ENCODE measurements at places on chromosomes 1 and 21.

- DNase-seq: no peak
Observed at GRCh38 chr1:165549973-165550372, 6.2 kb downstream of the LRRC52 start.

- DNase-seq: no peak
Observed at GRCh38 chr1:39866767-39867166, 16.5 kb downstream of the TRIT1 start.

DNA sequence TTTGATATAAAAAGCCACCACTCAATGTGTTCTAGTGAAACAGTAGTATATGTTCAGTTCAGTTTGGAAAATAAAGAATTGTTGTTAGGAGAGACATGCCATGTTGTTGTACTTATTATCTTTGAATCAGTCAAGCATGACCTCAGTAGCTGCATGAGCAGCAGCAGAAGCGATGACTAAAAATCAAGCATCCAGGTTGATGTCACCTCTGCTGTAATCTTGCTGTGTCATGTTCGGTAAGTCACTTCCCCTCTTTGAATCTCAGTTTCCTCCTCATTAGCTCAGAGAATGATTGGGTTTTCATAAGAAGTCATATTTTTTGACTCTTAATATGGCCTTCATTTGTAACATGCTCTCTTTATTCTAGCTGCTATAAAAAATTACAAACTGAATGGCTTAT, 428.4 kb upstream of the B3GALT2 start:
- DNase-seq: no peak

DNA sequence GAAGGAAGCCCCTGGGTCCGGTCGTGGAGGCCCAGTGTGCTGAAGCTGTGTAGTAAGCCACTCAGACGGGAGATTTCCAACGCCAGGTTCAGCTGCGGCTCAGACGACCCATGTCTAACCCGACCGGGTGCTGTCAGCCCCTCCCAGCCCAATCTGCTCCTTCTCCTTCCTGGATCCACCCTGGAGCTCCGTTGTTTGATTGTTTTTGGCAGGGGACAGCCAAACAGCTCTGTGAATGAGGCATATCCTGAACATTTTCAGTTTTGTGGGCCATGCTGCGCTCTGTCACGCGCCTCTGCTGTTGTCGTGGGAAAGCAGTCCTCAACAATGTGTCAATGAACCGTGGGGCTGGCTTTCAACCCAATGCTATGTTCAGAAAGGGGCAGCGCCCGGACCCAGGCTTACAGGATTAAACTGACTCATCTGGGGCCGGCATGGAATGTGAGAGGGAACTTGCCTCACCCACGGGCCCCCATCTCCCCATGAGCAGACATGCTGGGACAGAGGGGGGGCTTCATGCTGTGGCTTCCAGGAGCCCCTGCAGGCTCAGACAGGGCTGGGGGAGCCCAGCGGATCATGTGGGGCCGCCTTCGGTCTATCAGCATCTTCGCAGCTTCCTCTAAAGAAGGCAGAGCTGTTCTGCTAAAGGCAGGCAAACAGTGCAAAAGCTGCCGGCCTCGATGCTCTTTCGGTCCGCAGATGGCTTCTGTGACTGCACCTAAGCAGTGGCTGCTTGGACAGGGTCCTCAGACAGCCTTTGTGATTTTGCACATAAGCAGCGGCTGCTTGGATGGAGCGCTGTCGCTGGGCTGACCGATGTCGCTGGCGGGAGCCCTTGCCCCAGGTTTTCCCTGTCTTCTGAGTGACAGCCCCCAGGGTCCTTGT, 101.7 kb downstream of the RIPK4 start:
- no peak for DNase-seq

- no peak for DNase-seq
Observed at GRCh38 chr1:170594066-170594626, 62.2 kb downstream of the GORAB start.

- DNase-seq: no peak
Observed at GRCh38 chr1:113211467-113211866, 138.5 kb downstream of the LRIG2 start.

- no peak for DNase-seq
Observed at GRCh38 chr1:52179073-52179472, 37.2 kb downstream of the ZFYVE9 start.

DNA sequence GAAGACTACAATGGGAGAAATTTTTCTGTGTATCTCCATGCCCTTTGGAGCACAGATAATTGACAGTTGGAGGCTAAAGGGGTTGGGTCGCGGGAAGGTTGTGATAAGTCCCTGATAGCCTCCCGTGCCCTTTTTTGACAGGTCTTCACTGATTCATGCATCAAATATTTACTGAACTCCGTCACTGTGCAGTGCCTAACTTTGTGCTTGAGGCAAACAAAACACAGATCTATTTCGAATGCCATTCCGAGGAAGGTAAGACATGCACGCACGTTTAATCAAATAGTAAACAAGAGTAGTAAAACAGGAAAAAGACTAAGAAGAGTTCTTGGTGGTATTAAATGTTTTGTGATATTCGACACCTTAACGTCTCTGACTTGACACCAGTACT, 494 bp upstream of the PIP5K1A start:
- DNase-seq: no peak

- no peak for DNase-seq
Observed at GRCh38 chr1:163300568-163300967, 21.2 kb upstream of the NUF2 start.

DNA sequence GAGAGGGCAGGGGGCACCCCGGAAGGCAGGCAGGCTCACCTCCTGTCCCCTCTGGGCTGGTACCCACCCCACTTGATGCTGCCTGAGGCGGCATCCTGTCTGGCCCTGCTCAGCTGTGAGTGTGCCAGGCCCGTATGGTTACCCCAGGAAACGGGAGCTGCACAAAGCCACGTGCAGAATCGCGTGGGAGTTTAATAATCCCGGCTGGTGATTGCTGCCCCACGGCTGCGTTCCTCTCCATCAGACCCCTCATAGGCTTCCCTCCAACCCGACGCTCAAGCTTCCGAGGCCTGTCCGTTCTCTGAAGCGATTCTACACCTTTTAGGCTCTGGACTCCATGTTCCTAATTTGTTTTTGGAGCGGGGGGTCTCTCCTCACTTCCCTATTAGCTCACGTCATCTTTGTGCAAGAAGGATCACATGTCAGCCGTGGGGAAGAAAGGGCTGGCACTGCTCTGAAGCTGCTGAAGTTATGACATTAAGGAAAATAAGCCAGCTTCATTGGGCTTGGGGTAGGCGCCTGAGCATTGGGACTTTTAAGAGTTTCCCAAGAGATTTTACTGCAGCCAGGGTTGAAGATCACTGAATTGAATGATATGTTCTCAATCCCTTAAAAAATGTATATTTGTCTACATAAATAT, 1.1 kb upstream of the B3GALT5 start:
- DNase-seq: no peak

DNA sequence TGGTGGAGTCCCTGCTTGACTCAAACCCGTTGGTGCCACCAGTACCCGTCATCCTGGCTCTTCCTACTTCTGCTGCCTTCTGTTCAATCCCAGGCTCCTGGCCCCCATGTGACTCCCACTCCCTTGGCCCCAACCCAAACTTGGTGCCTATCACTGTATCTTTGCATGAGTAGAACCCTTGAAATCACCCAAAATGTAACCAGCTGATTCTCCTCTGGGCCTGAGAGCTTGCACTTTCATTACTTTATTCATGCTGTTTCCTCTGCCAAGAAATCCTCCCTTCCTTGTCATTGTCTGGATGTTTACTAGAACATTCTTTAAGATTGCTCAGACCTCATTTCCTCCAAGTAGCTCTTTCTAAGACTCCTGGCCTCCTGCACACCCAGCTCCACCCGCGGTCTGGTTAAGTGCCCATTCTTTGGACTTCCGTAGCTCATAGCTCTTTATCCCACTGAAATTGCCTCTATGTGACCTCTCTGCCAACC, 15.7 kb downstream of the PTAFR start:
- no peak for DNase-seq

DNA sequence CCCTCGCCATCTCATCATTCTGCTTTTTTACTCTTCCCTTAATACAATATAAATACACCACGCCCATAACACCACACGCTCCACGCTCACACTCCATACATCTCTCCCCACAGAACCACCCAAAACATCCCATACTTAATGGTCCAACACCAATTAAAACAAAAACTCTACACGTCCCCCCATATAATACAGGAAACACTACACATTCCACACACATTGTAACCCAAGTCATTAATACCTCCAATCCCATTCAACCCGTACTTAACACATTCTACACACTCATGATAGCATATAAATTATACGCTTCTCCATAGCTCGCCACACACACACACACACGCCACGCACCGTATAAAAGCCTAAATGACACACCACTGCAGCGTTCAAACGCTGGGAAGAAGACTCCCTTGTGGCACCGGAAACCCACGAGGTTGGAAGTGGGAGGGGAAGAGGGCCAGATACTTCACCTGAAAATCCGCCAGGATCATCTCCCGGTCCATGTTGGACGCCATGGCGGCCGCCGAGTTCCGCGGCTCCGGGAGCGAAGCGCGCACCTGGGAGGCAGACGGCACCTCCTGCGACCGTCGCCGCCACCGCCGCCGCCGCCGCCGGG, 659 bp downstream of the FAF1 start:
- peak; percentile 22 for DNase-seq

- DNase-seq: no peak
Observed at GRCh38 chr1:197106869-197107268, 39.6 kb downstream of the ASPM start.

DNA sequence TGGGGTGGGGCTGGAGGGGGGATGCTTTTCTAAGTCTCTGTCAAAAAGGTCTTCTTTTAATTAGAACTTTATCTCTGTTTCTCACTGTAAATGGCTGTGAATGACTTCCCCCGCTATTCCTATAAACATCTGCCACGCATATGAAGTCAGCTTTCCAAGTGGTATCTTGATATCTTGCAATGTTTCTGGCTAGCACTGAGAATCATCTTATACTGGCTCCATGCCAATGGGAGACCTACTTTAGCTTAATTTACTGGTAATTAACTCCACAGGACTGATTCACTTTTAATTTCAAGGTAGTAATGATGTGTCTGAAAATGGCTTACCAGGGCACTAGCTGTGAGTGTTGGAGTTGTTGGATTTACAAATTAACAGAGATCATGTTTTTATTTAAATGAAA, 4.3 kb downstream of the GPR88 start:
- no peak for DNase-seq

- no peak for DNase-seq
Observed at GRCh38 chr1:164443166-164443565, 115.8 kb upstream of the PBX1 start.

DNA sequence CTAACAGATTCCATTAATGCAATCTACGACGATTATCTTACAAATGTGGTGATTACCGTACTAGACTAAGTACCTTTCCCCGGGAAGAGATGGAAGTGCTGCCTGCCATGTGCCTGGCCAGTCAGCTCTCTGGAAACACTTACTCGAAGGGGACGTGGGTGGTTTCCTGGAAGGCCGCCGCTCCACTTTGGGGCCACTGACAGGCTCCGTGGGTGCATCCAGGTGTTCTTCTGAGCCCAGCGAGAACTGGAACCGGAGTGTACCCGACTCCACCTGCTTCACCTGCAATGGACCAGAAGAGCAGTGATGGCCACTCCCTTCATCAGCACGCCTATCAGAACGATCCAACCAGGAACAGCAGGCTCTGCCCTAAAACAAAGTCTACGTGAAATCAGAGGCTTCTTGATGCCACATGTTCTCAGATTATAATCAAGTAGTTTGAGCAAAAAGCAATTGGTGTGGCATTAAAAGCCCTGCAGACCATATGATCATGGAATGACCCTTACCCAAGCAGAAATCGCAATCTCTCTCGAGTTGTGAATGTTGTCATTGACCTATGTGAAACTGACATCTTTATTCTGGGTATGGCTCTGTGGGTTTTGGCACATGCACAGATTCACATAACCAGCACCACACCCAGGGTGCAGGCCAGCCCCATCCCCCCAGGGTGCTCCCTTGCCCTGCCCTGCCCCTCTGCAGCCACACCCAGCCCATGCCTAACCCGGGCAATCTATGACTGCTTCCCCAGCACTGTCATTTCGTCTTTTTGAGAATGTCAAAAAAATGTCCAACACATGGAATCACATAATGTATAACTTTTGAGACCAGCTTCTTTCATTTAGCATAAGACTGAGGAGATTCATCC, 64.5 kb downstream of the NPHP4 start:
- DNase-seq: no peak

DNA sequence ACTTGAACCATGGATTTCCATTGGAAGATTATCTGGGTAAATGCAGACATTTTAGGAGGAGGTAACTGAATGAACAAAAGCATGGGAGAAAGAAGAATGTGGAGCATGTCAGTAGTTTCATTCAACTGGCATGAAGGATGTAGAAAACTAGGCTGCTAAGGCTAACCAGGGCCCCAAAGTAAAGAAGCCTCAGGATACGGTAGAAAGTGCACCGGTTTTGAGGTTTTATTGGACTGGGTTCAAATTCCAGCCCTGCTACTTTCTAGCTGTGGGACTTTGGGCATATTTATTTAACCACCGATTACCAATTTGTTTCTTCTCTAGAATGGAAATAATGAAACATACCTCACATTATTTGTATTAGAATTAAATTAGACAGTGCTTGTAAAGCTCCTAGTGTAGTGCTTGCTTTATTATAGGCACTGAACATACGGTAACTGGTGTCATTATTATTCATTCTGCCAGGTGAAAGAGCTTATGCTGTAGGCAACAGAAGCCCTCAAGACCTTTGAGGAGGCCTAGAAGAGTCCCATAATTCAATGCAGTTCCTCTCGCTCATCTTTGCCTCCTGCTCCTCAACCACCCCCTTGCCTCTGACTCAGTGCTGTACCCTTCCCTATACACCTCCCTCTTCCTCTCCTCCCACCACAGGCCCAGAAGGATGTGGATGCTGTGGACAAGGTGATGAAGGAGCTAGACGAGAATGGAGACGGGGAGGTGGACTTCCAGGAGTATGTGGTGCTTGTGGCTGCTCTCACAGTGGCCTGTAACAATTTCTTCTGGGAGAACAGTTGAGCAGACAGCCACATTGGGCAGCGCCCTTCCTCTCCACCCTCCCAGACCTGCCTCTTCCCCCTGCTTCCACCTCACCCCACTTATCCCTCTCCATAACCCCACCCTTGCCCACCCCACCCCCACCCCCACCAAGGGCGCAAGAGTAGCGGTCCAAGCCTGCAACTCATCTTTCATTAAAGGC, 2.5 kb upstream of the CHTOP start:
- no peak for DNase-seq

- DNase-seq: no peak
Observed at GRCh38 chr1:156149374-156150332, 3.7 kb upstream of the SEMA4A start.

GRCh38 chr1:40435876-40436275, 14.4 kb upstream of the ZFP69B start:
- no peak for DNase-seq

DNA sequence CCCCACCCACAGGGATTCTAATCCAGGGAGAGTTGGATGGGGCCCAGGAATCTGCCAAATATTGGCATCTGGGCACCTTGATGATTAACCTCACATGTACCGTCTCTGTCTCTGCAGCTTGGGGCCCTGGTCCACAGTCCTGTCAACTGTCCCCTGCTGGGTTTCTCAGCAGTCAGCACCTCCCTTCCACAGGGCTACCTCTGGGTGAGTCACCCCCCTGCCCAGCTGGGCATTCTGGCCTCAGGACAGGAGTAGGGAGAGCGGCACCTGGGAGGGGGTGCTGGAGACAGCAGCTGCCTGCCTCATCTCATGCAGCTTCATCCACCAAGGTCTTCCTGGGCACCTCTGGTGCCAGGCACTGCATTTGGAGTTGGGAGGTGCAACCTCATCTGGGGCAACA, 100.6 kb upstream of the ACTL8 start:
- no peak for DNase-seq

- no peak for DNase-seq
Observed at GRCh38 chr1:159750621-159751020, 30.1 kb upstream of the DUSP23 start.

GRCh38 chr1:155976062-155976912, 2.1 kb downstream of the ARHGEF2 start:
- peak; percentile 65 for DNase-seq

GRCh38 chr1:67401443-67401842, 28.8 kb downstream of the SERBP1 start:
- no peak for DNase-seq
